ENCODE measurements at places on chromosomes 7 and 10.
A peak's percentile ranks its signal among the peaks of the same experiment; 100 is the strongest.

GRCh38 chr7:48089046-48090003, at the start of gene UPP1:
Gene UPP1 (plus strand): TSS chr7:48089265. CDS start chr7:48094784, 5,519 bp downstream.
- DNase-seq = no peak

- no peak for DNase-seq
Observed at GRCh38 chr10:98832738-98833137, 386.0 kb upstream of the HPS1 start.

DNA sequence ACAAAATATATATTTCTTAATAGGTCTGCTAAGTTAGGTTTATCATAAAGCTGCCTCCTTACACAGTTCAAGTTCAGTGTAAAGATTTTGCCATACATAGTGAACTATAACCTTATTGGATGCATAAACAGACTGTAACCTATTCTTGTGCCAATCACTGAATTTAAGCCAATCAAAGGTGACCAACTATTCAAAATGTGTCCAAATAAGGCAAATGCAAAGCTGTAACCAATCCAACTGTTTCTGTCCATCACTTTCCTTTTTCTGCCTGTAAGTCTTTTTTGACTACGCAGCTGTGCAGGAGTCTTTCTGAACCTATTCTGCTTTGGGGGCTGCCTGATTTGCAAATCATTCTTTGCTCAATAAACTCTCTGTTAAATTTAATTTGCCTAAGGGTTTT, 11.6 kb upstream of the DNMBP start:
- no peak for DNase-seq

- DNase-seq = peak; percentile 36
Observed at GRCh38 chr7:28200598-28200997, 20.0 kb upstream of the JAZF1 start.

- DNase-seq = no peak
Observed at GRCh38 chr10:54159924-54160323, 641.1 kb downstream of the PCDH15 start.

DNA sequence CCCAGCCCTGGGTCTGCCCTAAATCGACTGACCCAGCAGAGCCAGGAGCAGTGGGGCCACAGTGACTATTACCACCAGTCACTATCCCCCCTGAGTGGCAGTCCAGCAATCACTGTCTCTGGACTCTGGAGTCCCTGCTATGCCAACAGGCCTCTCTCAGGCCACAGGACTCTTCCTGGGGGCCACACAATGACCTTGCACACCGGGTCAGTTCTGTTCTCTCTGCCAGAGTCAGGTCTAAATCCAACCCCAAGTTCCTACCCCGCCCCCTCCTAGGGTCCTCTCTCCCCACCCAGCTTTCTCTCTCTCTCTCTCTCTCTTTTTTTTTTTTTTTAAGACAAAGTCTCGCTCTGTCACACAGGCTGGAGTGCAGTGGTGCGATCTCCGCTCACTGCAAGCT, 21.6 kb downstream of the GRID2IP start:
- DNase-seq = no peak

GRCh38 chr7:35624299-35625186, 70.4 kb downstream of the HERPUD2 start:
- peak; percentile 31 for DNase-seq

- no peak for DNase-seq
Observed at GRCh38 chr10:80512031-80512526, 25.6 kb upstream of the SH2D4B start.

DNA sequence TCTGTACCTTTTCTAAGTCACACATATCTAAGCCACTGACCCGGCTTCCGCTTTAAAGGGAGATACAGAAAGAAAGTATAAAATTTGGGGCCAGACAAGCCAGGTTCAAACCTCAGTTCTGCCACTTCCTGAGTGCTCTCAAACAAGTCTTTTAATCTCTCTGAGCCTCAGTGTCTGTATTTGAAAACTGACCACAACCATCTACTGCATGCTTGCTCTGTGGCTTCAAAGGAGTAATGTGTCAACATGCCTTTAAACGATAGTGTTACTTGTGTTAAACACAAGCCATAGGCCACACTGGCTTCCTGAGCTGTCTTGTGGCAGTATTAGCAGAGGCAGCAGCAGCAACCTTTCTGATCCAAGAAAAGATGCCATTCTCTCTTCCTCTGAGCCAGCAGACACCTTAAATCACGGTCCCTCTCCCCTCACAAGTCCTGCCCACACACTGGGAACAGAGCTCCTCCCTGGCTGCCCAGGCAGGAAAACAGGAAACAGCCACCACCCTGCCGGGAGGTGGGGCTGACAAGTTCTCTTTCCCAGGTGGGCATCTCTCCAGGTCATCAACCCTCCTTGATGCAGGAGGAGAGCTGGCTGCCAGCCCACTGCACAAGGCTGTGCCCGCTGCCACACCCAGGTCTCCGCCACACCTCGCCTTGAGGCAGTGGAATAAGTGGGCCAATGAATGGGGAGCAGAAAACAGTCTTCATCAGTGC, 10.7 kb downstream of the HIP1 start:
- DNase-seq = peak; percentile 74

- no peak for DNase-seq
Observed at GRCh38 chr10:1402016-1402770, 335.1 kb downstream of the ADARB2 start.

DNA sequence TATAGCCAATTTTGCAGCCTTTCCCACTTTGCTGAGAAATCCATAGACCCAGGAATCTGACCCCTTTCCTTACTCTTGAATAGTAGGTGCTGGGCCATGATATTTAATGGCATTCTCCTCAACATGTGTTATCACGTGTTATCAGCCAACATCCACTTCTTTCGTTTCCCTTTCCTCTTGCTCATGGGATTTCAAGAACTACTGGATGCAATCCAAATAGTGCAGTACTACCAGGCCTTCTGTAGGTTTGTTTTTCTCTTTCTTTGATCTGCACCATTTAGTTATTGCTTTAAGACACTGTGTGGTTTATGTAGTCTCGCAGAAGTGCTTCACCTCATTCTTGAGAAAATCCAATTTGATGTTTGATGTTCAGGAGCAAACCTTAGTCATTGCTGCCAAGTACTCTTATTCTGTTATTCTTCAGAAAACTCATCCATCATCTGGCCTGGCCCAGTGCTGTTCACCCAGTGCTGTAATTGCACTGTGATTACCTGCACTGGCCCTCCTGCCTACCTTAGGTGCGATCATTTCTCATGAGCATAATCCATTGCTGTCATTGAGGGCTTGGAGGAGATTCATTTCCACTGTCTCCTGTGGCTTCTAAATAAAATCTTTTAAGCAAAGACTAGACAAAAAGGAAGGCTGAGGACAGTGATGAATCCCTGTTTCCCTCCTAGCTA, 315.3 kb downstream of the BMPER start:
- DNase-seq = no peak

DNA sequence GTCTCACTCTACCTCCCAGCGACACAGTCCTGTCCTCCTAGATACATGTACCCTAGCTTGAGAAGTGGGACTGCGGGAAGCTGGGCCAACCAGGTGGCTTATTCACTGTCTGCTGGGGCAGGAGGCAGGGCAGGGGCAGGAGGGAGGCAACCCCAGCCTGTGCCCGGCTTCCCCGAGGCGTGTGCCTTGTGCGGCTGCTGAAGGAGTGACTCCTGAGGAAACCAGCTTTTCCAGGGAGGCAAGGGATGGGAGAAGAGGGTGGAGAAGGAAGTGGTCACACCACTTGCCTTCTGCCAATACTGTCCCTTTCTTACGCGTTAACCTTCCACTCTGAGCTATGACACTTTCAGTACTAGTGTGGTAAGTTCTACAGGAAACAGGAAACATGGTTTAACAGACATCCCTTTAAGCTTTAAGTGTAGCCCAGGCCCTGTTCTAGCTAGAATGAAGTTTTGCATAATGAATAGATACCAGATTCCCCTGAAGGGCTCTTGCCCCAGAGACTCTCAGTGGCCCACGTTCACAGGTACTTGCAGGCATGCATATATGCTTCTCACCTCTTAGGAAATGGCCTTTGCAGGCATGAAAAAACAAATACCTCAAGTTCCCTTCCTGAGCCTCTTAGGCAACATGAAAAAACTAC, 40.6 kb downstream of the SYPL1 start:
- peak; percentile 42 for DNase-seq

DNA sequence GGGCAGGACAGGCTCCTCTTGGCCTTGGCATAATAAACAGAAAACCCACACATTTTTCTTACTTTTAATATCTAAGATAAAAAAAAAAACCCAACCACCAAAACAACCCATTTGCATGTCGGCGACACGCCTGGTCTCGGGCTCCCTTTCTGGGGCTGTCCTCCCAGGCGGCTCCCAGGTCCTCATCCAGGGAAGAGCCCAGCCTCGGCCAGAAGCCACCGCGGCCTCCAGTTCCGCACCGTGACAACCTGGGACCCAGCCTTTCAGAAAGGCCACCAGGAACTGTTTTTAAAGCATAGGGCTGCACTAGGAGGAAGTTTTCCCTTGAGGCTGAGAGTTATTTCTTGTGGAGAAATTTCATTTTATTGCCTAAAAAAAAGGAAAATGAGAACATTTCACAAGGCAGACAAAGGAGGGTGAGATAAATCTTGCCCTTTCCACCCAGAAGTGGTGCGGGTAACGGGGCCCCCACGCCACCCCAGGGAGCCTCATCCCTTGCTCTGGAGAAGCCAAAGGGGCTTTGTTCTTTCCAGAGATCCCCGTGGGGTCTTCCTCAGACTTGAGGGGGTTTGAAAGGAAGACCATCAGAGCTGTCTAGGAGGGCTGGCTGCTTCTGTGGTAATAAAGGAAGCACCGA, 39.2 kb upstream of the MKRN1 start:
- DNase-seq = no peak

DNA sequence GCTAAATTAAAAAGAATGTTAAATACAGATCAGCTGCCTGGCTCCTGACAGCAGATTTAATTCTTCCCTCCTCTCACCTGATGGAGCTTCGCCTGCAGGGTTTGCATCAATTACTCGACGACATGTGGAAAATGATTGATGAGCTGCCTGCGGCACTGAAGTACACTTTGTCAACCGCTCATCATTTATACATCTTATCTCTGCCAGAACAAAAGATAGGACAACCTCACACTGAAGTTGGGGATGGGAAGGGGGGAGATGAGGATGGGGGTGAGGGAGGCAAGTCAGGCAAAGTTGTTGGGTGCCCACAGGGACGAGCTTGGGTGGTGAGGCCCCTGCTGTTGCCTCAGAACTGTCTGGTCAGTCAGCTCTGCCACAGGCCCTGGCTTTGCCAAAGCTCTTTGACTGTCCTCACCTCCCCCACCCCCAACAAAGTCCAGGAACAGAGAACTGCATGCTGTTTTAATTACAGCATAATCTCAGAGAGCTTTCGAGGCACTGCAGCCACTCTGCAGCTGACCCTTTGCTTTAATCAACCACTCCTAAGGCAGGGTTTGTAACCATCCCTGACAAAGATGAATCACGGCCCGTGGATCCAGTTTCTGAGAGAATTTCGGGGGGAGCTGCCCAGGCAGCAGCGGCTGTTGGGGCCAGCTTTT, 702.3 kb downstream of the LRMDA start:
- no peak for DNase-seq

- no peak for DNase-seq
Observed at GRCh38 chr10:129544205-129545202, 77.5 kb downstream of the MGMT start.

DNA sequence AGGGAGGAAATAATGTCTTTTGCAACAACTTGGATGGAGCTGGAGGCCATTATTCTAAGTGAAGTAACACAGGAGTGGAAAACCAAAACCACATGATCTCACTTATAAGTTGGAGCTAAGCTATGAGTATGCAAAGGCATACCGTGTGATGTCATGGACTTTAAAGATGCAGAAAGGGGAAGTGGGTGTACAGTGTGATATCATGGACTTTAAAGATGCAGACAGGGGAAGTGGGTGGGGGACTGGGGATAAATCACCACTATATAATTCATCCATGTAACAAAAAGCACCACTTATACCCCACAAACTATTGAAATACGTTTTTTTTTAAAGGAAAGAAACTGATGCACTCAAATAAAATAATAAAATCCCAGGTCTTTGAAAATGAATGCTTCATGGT, 29.5 kb downstream of the LYZL2 start:
- DNase-seq = peak; percentile 16

DNA sequence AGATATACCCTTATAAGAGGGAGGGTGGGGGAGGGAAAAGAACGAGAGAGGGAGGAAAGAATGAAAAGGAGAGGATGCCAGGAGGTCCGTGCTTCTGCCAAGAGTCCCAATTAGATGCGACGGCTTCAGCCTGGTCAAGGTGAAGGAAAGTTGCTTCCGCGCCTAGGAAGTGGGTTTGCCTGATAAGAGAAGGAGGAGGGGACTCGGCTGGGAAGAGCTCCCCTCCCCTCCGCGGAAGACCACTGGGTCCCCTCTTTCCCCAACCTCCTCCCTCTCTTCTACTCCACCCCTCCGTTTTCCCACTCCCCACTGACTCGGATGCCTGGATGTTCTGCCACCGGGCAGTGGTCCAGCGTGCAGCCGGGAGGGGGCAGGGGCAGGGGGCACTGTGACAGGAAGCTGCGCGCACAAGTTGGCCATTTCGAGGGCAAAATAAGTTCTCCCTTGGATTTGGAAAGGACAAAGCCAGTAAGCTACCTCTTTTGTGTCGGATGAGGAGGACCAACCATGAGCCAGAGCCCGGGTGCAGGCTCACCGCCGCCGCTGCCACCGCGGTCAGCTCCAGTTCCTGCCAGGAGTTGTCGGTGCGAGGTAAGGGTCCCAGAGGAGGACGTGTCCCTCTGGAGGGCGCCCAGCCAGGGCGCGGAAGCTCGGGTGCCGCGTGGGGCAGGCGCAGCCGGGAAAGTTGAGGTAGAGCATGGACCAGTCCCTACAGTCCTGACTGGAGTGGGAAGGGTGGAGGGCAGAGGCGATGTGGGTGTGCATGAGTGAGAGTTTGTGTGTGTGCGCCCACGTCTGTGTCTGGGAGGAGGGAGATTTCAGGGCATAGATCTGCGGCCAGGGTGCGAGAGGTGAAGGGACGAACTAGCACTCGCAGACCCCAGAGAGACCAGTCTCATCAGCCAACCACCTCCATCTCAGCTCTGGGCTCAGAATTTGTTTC, 844 bp downstream of the GRM3 start:
- no peak for DNase-seq

DNA sequence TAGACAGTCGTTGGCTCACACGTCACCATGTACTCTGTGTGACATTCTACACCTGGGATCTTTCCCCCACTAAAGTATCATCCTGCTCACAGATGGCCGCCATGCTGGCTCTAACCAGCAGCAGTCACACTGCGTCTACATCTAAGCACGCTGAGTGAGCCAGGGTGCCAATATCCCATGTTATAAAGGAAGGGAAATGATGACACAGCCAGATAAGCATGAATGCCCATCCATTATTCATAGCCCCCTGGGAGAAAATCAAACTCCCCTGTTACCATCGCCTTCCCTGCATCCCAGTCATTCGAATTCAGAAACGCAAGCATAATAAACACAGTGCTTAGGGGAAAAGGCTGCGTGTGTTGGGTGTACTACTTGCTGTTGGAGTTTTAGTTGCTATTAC, 698.2 kb upstream of the AUTS2 start:
- no peak for DNase-seq

Data from CD4-positive, alpha-beta T cell treated with Interferon alpha-2 for 1 hour (primary cell).